ENCODE measurements at places on chromosomes 4 and X. TPM values are rescaled to one million over a fixed set of nuclear protein-coding genes. Genes with fewer than 3 reads are reported as not detected.

The PITX2 gene
- total RNA-seq, result 2.3 TPM

The CCDC120 gene
- total RNA-seq, result 11.0 TPM

The DCLK2 gene
- 14.8 TPM for total RNA-seq

DNA sequence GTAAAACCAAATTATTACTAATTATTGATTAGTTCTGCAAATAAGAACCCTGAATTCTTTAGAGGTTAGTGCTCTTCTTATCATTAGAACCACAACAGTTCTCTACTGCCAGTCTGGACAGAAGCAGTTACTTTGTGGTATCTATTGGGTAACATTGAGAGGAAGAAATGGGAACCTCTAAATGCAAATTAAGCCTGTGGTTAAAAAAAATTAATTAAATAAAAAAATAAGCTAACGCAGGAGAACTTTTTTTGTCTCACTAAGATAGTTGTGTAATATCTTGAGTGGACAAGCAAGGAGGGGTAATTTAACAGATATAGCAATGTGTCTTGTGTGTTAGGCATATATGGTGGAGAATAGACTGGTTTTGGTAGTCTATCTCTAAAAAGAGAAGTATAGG lies 32.9 kb upstream of the TET2 start:
- H3K27me3 ChIP-seq, result no peaks in the 10 kb centered on the region
- no peak for DNase-seq
- no peak overlapping the region for H3K4me3 ChIP-seq

DNA sequence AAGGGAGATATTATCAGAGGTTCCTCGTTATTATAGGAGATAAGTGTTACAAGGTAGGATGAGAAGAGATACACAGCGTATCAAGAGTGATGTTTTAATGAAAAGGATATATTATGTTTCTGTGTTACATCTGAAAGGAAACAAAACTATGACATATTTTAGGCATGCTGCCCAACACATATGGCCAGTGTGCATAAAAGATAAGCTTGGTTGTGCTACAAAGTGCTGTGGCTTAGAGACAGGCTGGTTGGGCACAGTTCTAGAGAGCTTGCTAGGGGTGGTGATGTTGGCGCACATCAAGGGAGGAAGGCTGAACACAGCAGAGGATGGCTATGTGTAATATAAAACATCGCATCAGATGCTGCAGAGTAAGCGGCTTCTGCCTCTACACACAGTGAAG lies 42.4 kb downstream of the TRAM1L1 start:
- H3K4me1 ChIP-seq, result no peaks in the 10 kb centered on the region
- no peak overlapping the region for H3K27ac ChIP-seq
- no peak overlapping the region for H3K4me3 ChIP-seq
- DNase-seq, result no peak
- H3K36me3 ChIP-seq, result no peaks in the 10 kb centered on the region
